ENCODE measurements at places on chromosomes 4 and X. TPM values are rescaled to one million over a fixed set of nuclear protein-coding genes. Genes with fewer than 3 reads are reported as not detected.

Gene TIMP1
- total RNA-seq = 657 TPM

Gene FGD1
- total RNA-seq = 8.7 TPM

Gene MGAT4D
- not detected for total RNA-seq

Gene PCSK1N
- 8.1 TPM for total RNA-seq

Gene SLC10A4
- total RNA-seq = 2.1 TPM

Gene S100P
- total RNA-seq = 210 TPM

Gene CPZ
- total RNA-seq = not detected

Gene CLNK
- total RNA-seq = not detected

Gene MUC7
- not detected for total RNA-seq

Gene FABP2
- total RNA-seq = not detected

Gene ARHGEF38
- 0.02 TPM for total RNA-seq

Gene SRPX2
- 39.8 TPM for total RNA-seq

Gene GAGE13
- total RNA-seq = not detected

Gene PPARGC1A
- total RNA-seq = 2.0 TPM

Gene GSX2
- not detected for total RNA-seq

Gene CXCL3
- 11.1 TPM for total RNA-seq

Gene GPR143
- total RNA-seq = not detected

Gene FGFR3
- total RNA-seq = 0.62 TPM

Gene MAGIX
- 0.89 TPM for total RNA-seq

Gene C4orf54
- total RNA-seq = 0.06 TPM

Gene IL2RG
- not detected for total RNA-seq

Gene HHIP
- 0.09 TPM for total RNA-seq

Gene CDX4
- total RNA-seq = not detected

Gene CNKSR2
- 14.9 TPM for total RNA-seq

Gene NR3C2
- 0.12 TPM for total RNA-seq

Gene RAB39B
- total RNA-seq = 47.7 TPM

Gene TMEM131L
- 9.7 TPM for total RNA-seq

Gene CXorf65
- total RNA-seq = not detected

Gene CXCL11
- not detected for total RNA-seq

Gene CCNI
- total RNA-seq = 147 TPM

Gene GASK1B
- 83.1 TPM for total RNA-seq

Gene PSAPL1
- not detected for total RNA-seq

Gene ESX1
- total RNA-seq = not detected

Gene TLR10
- not detected for total RNA-seq

Gene REELD1
- not detected for total RNA-seq

Gene PHKA1
- total RNA-seq = 24.7 TPM

Gene TRPC5OS
- total RNA-seq = not detected

Gene PAGE2
- not detected for total RNA-seq

Gene ADGRL3
- 1.4 TPM for total RNA-seq

Gene F8A3
- total RNA-seq = 1.0 TPM

Data from NCI-H460 (cell line).